ENCODE measurements at places on chromosomes 2 and 18. TPM values are rescaled to one million over a fixed set of nuclear protein-coding genes. Genes with fewer than 3 reads are reported as not detected.

Gene AFTPH
- total RNA-seq: 34.8 TPM

DNA sequence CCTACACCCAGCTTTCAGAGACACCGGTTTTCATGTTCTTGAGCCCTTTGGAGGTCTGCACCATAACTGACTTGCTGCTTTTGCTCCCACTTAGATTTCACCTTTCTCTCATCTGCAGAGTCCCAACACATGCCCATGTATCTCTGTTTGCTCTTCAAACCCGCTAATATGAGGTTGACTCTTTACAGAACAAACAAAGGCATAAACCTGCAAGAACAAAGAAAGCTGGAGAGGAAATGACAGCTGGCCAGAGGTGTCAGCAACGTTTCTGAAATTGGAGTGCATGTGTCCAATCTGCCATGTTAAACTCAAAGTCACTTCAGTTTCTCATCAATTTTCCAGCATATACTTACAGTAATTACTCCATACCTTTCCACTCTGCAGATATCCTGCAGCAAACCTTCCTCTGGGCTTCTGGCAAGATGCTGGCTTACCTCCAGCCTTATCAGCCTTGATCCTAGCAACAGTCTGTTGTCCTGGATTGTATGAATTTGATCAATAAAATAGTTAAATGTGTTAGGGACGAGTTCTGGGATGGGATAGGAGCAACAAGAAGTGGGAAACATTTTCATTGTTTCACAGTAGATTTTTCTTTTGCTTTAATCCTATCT, 157.4 kb downstream of the FHOD3 start:
- no peak for DNase-seq

GRCh38 chr2:201824212-201824611, 17.9 kb downstream of the CDK15 start:
- no peak for DNase-seq

GRCh38 chr2:78984386-78984785, 41.1 kb upstream of the REG3G start:
- DNase-seq: no peak

DNA sequence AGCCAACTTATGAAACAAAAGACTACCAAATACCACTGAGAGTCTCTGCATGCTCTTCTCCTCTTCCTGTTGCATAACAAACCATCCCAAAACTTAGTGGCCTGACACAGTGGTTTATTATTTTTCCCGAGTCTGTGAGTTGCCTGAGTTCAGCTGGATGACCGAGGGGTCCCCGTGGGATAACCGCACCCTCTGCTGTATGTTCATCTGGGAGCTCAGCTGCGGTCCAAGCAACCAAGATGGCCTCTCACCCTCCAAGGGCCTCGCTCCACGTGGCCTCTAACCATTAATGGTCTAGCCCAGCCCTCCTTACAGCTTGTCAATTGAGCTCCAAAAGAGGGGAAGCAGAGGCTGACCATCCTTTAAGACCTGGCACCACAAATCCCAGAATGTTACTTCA, 17.1 kb downstream of the ITM2C start:
- no peak for DNase-seq

Measured in T-helper 17 cell (primary cell).